Stomach (tissue), 19 donors: ENCODE measurements at places on chromosomes 12 and 14. TPM values are rescaled to one million over a fixed set of nuclear protein-coding genes. Genes with fewer than 3 reads are reported as not detected.

DNA sequence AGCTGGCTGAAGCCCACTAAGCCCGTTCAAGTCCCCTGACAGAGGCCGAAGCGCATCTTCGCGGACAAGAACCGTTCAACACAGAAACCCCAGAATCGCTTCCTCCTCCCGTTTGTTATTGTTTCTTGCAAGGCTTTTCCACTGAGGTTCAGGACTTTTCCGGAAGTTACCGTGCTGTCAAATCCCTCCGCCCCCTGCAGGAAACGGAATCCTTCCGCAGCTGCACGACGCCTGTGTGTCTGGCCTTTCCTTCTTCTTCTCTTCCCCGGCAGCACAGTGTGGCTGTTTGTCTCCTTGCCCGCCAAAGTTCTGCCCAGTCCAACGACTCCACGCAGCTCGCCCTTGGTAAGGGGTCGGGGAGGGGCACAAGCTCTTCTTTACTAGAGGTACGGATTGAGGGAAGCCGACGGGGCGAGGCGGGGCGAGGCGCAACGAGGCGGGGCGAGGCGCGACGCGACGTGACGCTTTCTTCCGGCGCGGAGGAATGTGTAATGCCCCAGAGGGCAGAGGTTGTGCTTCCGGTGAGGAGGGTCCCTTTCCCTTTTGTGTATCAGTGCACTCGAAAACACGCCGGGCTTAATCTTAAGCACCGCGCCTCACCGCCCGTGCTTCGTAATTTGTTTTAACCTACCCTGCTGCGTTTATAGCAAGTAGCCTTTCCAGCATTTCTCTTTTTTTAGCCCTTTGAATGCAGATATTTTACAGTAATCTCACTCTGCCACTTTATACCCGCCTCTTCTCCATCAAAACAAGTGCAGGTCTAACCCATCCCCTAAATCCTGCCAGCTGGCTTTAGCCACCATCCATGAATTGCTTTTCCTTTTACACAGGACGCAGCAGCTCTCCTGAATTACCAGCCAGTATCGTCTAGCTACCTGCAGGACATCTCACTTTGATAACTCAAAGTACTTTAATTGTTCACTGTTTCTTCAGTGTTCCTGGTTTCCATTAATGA lies at the start of gene KDM5A:
Gene KDM5A (minus strand): TSS at position 179 of the 955 bp plus-strand sequence. CDS start 229 bp downstream, outside the sequence.
- DNase-seq = peak; percentile 92

DNA sequence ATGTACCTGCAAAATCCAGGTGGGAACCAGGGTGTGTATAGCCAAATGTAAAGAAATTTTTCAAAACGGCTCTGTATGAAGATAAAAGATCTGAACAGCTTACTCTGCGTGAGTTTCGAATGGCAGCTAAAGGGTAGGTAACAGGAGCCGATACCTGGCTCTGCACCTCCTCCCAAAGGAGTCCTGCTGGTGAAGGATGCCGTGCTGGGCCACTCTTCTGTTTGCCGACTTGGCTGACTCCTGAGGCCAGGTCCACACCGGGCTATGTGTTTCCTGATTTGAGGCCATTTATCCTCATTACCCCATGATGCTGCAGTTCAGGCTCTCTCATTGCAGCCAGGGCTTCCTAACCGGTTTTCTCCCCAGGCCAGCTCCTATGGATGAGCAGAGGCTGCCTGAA lies 244.6 kb downstream of the SLC41A2 start:
- no peak for DNase-seq

DNA sequence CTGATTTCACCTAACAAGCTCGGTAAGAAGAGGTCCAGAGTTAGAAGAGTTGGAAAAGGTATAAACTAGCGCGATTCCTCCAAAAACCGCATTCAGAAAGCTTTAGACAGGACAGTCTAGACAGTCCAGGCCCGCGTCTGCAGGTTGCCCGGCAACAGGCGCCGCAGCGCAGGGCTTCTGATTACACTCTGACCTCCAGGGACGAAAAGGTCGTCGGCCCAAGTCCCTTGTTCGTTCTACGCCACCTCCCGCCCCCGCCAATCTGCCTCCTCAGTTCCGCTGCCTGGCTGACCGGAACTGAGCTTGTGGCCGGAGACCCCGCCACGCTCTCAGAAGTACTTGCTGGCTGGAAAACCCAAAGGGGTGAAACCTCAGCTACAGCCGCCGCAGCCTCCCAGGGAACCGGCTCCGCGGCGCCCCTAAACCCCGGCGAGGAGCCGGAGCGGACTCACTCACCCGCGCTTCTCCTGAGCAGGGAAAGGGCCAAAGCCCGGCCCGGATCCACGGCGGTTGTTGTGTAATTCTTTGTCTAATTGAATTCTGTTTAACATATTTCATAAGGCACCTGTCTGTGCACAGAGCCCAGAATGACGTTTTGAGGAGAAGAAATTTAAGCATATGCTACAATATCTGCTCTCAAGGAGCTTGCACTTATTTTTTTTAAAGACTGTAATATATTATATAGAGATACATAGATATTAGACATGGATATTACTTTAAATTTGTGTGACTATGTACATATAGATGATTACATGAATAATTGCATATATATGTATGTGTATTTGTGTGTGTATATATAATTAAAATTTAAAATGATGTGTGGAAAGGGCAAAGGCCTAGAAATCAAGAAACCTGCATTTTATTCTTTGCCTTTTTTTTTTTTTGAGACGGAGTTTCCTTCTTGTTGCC lies at the start of gene CAPS2:
Gene CAPS2 (minus strand): TSS at position 407 of the 909 bp plus-strand sequence. CDS start 3,826 bp downstream, outside the sequence.
- DNase-seq = peak; percentile 83

- DNase-seq = no peak
Measured at GRCh38 chr12:52137746-52138145, 54.1 kb downstream of the KRT80 start.

- no peak for DNase-seq
Measured at GRCh38 chr12:11916771-11917170, 154.0 kb upstream of the BCL2L14 start.

GRCh38 chr14:20195911-20196310 lies 5.2 kb downstream of the OR11G2 start:
- DNase-seq = no peak

- peak; percentile 76 for DNase-seq
Measured at GRCh38 chr14:50060871-50061663, 55.3 kb downstream of the VCPKMT start.

DNA sequence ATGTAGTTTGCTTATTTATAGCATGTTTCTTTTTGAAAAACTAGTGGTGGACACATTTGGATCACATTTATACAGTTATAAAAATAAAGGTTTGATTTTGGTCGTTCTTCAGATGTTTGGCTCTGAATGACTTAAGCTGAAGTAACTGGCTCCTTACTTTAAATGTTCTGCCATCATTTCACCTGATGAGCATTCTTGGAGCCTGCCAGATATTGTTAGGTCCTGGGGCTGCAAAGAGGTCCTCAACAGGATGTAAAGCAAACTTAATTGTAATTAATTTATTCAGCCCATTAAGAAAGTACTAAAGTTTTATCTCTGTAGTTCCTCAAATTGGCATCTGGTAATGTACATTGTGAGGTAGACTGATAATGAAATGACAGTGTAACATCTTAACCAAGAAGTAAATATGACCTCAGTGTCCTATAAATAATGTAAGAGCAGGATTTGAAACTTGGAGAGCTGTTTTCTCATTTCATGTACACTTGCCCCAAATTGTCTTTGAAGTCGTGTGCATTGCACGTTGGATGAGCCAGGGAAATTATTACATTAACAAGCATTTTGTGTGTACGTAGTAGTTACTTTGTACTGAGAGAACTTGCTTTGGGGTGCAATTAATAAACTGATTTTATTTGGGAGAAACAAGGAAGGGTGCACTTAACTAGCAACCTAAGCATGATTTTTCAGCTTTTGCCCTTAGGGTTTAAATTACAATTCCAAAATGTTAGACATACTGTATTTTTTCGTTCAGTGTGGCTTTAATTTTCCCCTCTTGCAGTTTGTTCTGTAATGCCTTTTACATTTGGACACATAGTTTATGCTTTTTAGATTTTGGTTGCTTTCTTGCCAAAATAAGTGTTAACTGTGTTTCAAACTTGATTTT lies 7.5 kb downstream of the EIF5 start:
- DNase-seq = no peak

DNA sequence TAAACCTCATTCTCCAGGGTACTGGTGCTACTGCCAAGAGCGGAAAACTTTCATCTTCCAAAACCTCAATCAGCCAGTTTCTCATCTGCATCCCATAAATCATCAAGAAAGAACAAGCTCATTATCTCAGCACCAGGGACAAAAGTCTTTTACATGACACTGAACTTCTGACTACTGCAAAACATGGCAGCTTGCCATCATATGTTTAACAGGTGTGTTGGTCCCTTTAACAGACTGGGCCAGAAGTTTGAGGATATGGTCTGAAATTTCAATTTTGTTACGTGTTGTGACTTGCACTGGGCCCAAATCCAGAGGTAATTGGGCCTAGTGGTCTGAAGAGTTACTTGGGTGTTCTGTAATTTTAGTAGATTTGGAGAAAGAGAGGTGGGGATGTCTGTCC lies 305.4 kb upstream of the SEL1L start:
- DNase-seq = no peak

The TAS2R7 gene
- polyA plus RNA-seq = not detected

The PTPRR gene
- 0.45 TPM for polyA plus RNA-seq

The KCNJ8 gene
- 5.7 TPM for polyA plus RNA-seq

The CALCOCO1 gene
- polyA plus RNA-seq = 73.2 TPM

The NKX2-1 gene
- not detected for polyA plus RNA-seq
